ENCODE measurements at places on chromosomes 16 and 17.

GRCh38 chr16:61243954-61244353 lies 792.3 kb downstream of the CDH8 start:
- DNase-seq = no peak

GRCh38 chr16:48810436-48810802 lies 200.4 kb upstream of the N4BP1 start:
- no peak for DNase-seq

DNA sequence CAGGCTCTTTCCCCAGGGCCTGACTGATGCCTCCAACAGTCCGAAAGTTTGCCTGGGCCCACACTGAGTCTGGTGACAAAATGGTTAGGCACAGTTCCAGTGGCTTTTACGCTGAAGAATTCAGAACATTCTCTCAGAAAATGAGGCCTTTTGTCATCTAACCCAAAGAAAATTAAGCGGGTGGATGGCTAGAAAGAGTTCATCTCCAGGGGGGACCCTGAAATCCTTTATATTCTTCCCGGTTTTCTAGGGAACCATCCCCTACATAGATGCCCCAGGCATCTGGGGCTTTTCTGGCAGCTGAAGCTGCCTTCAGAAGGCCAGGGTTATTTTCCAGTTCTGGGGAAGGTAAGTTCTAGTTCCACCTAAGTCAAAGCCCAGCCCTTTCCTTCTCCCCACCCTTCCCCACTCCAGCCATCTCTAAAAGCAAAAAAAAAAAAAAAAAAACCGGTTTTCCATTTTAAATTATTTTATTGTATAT lies 2.2 kb downstream of the RASD1 start:
- no peak for DNase-seq

DNA sequence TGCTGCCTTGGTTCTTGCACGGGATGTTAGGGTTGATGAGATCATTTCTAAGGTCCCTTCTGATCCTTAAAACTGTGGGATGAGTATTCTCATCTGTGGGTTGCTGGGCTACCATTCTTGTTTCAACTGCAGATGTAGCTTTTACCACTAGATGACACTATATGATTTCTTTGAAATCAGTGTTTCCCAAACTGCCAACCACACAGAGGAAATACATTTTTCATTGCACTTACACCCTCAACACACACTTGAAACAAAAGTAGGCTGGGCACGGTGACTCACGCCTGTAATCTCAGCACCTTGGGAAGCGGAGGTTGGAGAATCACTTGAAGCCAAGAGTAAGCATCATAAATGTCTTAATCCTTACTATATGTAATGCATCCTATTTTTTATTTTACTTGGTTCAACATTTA lies 15.3 kb downstream of the LCMT1 start:
- DNase-seq = no peak

- peak; percentile 25 for DNase-seq
Measured at GRCh38 chr17:18362698-18363100, 651 bp downstream of the SHMT1 start.

DNA sequence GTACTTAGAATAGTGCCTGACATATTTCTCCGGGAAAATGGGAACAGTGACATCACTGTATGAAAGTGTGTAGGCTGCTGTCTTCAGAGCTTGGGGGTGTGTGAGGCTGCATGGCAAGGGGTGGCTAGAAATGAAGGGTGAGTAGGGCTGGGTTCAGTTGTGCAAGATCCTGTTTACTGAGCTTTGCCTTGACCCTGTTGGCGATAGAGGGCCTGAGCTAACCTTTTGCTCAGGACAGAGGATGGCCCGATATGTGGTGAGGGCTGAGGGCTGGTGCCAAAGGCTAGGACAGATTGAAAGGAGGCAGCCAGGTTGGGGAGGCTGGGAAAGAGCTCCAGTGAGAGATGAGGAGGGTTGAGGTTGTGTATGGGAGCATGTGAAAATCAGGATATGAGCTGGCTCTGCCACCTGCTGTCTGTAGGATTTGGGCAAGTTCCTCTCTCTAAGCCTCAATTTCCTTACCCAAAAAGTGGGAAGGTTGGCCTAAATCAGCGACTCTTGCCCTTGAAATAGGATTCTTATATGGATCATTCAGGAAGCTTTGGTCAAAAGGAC lies 6.0 kb upstream of the CCL1 start:
- no peak for DNase-seq

DNA sequence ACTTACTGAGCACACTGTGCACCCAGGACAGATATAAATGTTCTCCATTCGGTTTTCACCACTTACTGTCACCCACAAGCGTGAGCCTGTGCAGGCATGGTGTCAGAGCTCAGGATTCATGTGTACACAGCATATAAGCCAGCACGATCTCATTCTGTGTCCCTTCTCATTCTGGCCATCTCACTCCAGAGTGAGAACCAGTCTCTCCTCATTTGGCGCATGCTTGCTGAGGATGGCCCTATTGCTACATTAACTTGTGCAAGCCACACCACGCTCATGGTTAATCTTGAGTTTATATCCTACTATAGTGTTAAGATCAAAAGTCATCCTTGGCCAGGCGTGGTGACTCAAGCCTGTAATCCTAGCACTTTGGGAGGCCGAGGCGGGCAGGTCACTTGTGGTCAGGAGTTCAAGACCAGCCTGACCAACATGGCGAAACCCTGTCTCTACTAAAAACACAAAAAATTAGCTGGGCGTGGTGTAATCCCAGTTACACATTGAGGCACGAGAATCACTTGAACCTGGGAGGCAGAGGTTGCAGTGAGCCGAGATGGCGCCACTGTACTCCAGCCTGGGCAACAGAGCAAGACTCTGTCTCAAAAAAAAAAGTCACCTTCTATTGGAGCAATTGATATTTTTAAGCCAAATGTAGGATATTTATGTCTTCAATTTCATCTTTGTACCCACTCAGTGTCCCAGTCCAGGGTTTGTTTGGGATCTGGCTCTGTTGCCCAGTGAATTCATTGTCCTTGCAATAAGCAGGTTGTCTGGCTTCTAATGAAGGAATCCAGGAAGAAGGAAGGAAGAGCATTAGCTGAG lies 20.9 kb downstream of the SOCS1 start:
- DNase-seq = no peak

GRCh38 chr16:85518398-85519049 lies 94.6 kb upstream of the GSE1 start:
- DNase-seq = no peak

DNA sequence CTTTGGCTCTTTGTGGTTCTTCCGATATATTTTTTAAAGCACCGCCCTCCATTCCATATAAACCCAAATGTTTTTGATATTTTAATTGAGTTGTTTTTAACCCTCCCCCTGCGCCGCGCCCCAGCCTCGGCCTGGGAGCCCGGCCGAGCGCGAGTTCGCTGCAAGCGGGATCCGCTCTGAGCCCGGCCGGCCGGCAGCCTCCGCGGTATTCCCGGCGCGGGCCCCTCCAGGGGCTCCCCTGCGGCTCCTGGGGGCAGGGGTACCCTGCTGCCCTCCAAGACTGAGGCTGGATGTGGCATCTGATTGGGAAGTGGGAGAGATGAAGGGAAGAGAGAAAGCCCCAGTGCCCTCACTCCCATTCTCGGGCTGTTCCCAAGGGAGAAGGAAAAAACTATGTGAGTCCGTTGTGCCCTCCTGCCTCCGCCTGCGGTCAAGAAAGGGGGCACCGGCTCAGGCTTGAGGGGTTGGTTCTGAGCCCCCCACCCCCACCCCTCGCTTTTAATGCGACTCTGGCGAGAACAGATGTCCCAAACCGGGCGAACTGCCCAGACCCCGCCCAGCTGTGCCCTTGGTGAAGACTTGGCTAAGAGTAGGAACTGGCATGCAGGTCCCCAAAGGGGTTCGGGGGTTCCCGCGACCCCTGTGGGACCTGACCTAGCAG lies 8.6 kb downstream of the NEUROD2 start:
- no peak for DNase-seq

- DNase-seq = no peak
Measured at GRCh38 chr17:78306913-78307312, 53.0 kb downstream of the SOCS3 start.

DNA sequence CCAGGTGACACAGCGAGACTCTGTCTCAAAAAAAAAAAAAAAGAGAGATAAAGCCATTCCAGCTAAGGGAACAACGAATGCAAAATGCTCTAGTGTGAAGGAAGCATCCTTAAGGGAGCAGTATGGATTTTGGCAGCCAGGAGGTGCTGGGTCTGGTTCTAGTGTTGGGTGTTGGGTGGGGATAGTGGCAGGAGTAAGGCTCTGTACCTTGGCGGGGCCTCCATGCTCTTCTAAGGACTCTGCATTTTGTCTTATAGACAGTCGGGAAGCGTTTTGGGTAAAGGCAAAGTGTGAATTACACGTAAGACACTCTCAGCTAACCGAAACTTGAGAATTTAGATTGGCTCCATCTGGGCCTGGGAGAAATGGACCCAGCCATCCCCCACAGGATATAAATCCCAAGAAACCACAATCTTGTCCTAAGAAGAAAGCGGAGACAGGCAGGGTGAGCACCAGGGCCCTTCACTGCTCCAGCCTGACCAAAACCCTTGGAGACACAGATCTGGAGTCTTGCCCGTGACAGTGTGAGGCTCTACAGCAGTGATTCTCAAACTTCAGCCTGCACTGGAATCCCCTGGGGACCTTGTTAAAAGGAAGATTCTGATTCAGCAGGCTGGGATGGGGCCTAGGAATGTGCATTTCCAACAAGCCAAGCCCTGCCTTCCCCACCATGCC lies 33.1 kb upstream of the PHB1 start:
- DNase-seq = no peak

GRCh38 chr16:24540602-24541210 lies 1.3 kb downstream of the RBBP6 start:
- no peak for DNase-seq

DNA sequence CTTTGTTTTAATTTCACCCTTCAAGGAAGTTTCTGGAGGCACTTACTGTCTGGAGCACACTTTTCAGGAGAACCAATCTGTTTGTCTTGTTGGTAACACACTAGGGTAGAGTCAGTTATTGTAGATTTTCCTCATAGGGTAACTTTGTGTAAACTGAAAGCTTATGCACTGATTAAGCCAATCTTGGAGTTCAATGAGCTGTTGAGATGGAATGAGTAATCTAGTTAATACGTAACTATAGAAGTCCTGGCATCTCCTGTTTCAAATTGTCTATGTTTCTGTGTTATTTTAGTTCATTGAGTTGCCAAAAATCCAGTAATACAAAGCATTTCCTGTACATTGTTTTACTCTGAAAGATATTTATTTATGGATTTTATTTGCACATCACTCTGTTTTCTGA lies 111.6 kb upstream of the HAS3 start:
- DNase-seq = no peak

GRCh38 chr17:80254396-80255251 lies 6.0 kb upstream of the RNF213 start:
- DNase-seq = no peak

Data from NCI-H1105 treated with DMSO at 0.1 percent for 48 hours (cell line).